ENCODE measurements at places on chromosomes 3 and 15.

GRCh38 chr15:37550360-37551024 lies 383.9 kb upstream of the TMCO5A start:
- no peak for DNase-seq

- DNase-seq = no peak
Measured at GRCh38 chr3:39271363-39271914, 8.4 kb downstream of the CX3CR1 start.

DNA sequence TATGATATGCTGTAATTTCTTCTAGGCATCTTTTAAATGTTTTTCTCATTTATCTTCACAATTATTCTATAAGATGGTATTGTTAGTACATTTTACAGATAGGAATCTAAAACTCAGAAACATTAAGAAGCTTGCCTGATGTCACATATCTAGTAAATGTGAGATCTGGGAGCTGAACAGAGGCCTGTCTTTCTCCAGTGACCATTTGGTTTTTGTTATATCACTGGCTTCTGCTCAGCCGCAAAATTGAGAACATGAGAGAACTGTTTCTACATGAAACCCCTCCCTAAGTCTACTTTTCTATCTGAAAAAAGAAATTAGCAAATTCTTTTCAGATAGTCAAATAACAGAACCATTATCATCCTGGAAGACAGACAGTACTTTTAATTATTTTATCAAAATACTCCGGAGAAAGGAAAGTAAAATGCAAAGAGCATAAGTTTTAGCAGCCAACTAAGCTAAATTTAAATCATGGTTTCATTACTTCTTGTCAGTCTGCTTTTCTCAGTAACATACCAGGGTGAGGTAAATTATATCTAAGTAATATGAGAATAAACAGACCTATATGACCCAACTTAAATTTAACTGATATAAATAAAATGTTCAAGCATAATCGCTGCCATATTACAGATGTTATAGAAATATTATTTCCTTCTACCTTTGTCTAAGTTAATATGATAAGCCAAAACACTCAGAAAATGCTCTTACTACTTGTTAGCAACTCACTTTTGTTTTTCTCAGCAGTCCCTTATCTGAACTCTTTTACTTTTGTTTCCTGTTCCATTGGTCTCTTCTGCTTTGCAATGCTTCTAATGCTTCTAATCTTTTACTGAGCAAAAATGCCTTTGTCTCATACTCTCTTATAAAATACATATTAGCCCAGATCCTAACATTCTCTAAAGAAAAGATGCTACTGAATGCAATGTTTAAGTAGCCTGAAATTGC lies 68.0 kb upstream of the MBNL1 start:
- DNase-seq = no peak

DNA sequence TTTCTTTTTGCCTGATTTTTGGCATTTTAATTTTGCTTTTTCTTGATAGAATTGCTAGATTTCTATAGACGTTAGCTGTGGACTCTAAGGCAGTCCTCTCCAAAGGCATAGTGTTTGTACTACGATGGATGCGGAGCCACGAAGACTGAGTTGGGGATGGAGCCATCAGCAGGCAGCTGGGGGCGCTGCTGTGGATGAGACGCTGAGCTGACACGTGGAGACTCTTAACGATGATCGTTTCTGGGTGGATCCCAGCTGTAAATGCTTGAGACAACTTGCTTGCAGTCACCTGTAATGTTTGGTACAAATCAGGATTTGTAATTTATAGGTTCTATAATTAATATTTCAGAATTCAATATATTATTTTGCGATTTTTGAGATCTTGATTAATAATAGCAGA lies 13.3 kb upstream of the PPP1R2 start:
- peak; percentile 34 for DNase-seq

GRCh38 chr15:80695911-80696661 lies 976 bp downstream of the ABHD17C start:
- peak; percentile 26 for DNase-seq

DNA sequence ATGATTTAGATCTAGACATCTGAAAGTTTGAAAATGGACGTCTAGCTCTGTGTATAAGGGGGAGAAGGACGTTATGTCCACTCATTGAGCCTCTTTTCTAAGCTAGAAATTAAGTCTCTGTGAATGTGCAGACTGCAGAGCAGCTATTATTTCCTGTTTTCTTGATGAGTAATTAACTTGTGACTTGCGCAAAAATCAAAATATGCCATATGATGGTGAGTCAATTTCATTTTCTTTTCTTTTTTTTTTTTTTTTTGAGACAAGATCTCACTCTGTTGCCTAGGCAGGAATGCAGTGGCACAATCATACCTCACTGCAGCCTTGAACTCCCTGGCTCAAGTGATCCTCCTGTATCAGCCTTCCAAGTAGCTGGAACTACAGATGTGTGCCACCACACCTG lies 14.1 kb downstream of the LACTB start:
- DNase-seq = no peak

GRCh38 chr3:51024765-51025632 lies 350.3 kb downstream of the DOCK3 start:
- DNase-seq = peak; percentile 64

GRCh38 chr15:34018021-34018645 lies 20.9 kb downstream of the AVEN start:
- peak; percentile 14 for DNase-seq

GRCh38 chr3:53024315-53024714 lies 21.6 kb downstream of the SFMBT1 start:
- no peak for DNase-seq

GRCh38 chr15:84981711-84982300 lies at the start of gene PDE8A:
Gene PDE8A (plus strand): TSS chr15:84981856. CDS start chr15:84982163, 307 bp downstream.
- peak; percentile 21 for DNase-seq

DNA sequence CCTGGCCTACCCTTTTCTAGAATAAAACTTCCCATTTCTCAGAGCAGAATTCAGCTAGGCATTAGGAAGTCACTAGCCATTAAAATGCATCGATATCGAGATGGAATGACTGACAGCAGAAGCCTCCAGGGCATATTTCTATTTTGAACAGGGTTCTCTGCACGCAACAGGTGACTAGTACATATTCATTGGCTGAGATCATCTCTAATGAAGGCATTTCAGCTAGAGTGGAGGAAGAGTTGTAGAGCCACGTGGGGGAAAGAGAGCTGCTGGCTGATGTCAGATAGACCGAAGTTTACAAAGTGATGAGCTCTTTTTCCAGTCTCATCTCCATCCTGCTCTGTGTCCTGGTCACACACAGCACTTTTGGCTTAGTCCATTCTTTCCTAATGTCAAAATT lies 7.5 kb downstream of the TMEM40 start:
- no peak for DNase-seq

GRCh38 chr15:81291916-81292522 lies 31.9 kb downstream of the STARD5 start:
- no peak for DNase-seq

DNA sequence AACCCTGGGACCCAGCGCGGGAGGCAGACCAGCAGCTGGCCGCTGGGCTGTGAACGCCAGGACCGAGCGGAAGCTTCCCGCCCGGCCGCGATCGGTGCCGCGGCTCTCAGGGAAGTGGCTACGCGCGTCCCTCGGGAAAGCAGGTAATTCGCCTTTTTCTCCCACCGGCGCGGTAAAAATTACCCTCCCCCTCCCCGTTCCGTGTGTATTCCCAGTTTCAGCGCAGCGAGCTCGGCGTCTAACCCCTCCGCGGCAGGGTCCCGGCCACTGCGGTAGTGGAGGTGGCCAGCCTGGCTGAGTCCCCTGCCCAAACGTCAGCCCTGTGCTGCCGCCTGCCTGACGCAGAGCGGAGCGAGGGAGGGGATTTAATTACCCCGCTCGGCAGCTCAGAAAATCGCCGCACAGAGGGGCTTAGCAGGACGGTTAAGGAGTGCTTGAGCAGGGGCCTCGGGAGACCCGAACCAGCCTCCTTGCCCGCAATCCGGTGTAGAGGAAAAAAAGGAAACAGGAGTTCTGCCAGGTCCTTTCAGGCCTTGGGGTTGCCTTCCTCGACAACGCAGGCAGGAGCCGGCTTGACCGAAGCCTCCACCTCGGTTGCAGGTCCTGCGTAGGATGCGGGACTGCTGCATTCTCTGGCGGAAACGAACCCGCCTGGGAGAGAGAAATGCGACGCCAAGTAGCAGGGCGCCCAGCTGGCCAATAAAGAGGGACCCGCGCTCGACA lies 2.9 kb downstream of the GATA2 start:
- DNase-seq = no peak

GRCh38 chr3:151971814-151972579 lies 98.6 kb downstream of the SUCNR1 start:
- no peak for DNase-seq

GRCh38 chr3:99246010-99246654 lies 344.6 kb upstream of the DCBLD2 start:
- DNase-seq = no peak

- no peak for DNase-seq
Measured at GRCh38 chr3:54122324-54123002, at the start of gene CACNA2D3. Gene CACNA2D3 (plus strand): TSS chr3:54122552.

- DNase-seq = no peak
Measured at GRCh38 chr3:23941440-23941839, 3.6 kb upstream of the NR1D2 start.

DNA sequence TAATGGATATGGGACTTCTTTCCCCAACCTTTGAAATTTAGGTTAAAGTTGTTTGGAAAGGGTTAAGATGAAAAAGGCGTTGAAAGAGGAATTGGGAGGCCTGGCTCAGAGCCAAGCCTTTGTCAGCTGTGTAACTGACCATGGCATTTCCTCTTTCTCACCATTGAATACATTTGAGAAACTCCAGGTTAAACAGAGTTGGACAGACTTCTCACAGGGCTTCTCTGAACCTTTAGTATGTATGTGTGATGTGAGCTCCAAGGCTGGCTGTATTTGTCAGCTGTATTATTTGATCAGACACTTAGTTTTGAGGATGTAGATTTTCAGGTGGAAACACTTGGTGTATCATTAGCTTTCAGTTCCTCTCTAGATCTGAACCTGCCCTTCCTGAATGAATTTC lies 136.4 kb upstream of the GOLGA6L4 start:
- DNase-seq = no peak

DNA sequence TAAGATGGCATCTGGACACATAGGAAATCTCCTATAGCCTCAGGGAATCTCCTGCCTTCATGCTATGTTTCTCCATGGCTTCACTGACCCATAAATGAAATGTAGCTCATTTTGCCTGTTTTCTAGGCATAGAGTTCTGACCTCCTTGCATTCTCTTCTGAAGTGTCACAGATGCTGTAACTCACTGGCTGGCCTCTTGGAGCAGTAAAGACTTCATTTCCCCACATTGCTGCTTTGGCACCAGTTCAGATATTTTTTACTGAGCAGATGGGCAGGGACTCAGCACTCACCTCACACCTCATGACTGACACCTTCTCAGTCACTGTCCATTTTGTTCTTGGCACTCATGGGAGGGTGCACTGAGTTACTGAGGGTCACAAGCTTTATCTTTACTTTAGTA lies 286.7 kb upstream of the TGFBR2 start:
- peak; percentile 25 for DNase-seq

DNA sequence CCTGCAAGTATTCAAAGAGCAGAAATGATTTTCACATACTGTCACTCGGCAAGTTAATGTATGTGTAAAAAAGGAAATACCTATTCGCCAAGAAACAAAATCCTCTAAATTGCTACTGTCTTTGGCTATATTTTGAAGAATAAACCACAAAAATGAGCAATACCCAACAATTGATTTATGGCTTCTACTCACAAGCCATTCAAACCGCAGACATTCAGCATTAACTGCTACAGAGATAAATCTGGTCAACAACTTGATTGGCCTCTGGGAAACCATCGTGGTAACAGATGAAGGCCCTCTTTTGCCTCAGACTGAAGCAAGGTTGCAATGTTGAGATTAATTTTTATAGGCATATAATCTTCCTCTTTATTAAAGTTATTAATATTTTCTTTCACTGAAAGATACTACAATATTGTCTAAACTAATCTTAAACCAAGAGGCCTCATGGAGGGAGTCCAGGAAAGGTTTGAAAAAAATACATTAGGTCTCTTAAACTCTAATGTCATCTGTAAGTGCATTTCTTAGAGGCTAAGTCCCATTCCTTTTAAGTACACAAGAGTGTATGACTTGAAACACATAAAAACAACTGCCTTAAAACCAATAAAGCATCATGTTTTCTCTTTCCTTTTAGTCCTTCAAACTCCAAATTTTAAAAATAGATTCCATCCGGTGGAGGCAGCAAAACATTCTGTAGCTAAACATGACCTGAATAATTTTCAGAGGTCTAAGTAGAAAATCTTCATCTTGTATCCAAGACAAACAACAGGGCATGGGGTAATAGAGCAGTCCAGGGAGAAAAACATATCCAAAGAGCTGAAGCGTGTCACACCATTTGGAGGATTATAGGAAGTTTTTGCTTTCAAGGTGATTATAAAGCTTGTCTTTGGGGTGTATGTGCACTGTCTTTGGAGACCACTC lies 162.4 kb upstream of the TGFBR2 start:
- no peak for DNase-seq

DNA sequence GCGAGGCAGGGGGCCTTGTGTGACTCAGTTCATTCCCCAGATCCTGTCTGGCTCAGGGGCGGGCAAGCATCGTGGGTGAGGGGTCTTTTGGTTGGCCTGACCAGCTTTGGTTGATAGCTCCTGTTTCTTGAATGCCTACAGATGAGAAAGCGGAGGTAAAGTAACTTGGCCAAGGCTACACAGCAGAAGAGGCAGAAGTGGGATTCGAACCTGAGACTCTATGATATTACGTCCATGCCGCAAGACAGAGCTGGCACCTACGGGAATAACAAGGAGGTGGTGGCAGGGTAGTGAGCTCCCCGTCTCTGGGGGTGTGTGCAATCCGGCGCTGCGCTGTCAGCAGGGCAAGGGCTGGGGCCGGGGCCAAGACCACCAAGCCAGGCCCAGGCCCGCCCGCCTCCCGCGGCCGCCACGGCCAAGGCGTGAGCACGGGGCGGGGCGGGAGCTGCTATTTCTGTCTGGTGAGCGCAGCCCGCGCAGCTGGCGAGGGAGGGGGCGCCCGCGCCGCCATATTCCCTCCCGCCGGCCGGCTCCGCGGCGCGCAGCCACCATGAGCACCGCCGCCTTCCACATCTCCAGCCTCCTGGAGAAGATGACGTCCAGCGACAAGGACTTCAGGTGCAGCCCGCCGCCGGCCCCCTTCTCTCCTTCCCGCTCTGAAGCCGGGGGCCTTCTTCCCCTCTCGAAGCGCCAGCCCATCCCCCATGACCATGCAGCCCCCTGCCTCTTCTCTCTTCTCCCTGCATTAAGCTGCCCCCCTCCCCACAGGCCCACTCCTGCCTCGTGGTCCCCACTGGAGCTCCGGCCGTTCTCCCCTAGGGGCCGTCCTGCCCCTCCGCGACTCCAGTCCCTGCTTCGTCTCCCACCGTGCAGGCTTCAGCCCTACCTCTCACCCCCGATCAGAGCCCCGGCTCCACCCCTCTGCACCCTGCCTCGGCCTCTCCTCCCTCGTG lies at the start of gene CAND2:
Gene CAND2 (plus strand): TSS at position 510 of the 953 bp plus-strand sequence. CDS start 41 bp downstream, at position 551.
- peak; percentile 29 for DNase-seq
